ENCODE measurements at places on chromosomes 7 and 10.

- DNase-seq: no peak
Observed at GRCh38 chr10:113047963-113048781, 98.1 kb downstream of the TCF7L2 start.

GRCh38 chr10:88582411-88582805 is 710 bp downstream of the RNLS start:
- no peak for DNase-seq

DNA sequence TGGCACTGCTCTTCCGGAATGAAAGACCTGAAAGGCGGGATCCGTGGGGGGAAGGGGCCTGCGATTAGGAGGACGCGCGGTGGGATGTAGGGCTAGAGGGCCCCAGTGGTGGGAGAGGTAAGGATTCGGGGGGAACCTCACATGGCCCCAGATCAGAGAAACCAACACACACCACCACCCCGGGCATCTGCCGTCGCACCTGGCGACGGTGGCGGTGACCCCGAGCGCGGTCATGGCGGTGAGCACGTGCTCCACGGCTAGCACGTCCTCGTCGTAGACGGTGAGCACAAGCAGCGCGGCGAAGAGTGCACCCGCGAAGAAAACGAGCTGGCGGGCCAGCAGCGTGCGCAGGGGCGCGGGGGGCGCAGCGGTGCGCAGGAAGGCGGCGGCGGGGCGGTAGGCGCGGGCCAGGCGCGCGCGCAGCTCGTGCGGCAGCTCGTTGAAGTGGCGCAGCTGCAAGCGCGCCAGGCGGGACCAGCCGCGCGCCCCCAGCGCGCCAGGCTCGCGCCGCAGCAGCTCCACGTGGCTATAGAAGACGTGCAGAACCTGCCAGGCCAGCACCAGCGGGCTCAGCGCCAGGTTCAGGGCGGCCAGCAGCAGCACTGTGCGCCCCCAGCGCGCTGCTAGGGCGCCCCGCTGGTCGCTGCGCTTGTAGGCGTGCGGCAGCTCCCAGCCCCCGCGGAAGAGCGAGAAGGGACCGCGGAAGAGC is 5.7 kb downstream of the ATG9B start:
- peak; percentile 45 for DNase-seq

- DNase-seq: no peak
Observed at GRCh38 chr7:101428093-101428866, 65.6 kb downstream of the COL26A1 start.

GRCh38 chr7:138649506-138649905 is 51.7 kb downstream of the SVOPL start:
- no peak for DNase-seq

DNA sequence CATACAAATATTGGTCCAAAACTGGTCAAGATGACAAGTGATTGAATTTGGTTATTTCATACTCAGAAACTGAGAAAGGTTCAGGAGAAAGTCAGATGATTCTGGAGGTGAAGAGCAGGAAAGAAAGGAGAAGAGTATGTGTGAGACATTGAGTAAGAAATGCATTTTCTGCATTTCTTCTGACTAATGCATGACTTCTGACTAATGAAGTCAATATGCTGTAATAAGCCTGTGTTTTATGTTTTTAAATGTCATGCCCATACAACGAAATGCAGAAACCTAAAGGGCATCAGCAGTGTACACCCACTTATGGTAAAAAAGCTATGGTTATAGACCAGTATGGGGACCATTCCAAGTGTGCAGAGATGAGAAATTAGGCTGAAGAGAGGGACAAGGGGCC is 1227.8 kb upstream of the SORCS1 start:
- no peak for DNase-seq

DNA sequence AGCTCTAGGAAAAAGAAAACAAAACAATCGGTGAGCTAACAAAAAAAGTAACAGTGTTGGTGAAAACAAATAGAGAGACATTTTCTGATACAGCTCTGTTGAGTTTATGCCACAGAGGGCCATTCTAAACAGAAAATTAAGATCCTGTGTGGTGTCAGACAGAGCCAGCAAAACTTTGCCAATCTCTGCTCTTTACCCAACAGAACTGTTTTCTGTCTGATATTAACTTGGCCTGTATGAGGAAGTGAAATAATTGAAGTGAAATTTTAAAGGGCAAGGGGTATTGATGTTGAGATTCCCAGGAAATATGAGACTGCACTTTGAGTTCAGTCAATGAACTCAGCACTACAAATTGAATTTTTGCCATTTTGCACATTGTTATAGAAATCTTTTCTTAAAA is 101.0 kb downstream of the AOAH start:
- no peak for DNase-seq

- no peak for DNase-seq
Observed at GRCh38 chr10:114375047-114375446, 29.3 kb downstream of the AFAP1L2 start.

GRCh38 chr7:4468320-4469102 is 213.6 kb upstream of the FOXK1 start:
- DNase-seq: no peak

DNA sequence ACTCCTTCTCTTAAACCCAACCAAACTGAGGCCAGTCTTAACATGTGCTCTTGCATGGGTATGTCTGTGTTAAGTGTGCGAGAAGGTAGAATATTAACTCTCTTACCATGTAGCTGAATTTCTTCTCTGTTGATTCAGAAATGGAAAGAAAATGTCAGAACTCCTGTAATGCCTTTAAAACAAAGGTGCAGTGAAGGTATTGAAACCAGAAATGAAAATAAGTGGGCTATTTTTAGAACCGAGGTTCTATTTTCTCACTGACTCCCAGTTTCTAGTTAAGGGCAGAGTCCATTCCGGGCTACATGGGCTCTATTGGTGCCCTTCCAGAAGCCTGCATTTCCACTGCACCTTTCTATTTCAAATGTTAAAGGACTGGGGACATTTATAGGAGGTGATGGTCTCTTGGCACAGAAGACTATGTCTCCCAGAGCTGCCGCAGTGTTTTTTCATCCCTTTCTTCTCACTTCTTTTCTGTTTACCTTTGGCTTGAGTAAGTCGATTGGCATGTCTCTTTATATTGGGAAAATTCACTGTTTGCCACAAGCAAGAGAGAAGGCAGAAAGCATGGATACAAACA is 174.9 kb downstream of the LRMDA start:
- DNase-seq: no peak

GRCh38 chr7:5636446-5636835 is 145.0 kb downstream of the RNF216 start:
- DNase-seq: no peak

GRCh38 chr10:77598606-77599005 is 39.0 kb downstream of the KCNMA1 start:
- DNase-seq: no peak

- DNase-seq: no peak
Observed at GRCh38 chr10:58942724-58943123, 233.7 kb upstream of the PHYHIPL start.

GRCh38 chr10:97466755-97467154 is 20.8 kb downstream of the ZDHHC16 start:
- DNase-seq: no peak

- DNase-seq: no peak
Observed at GRCh38 chr10:34364253-34365037, 450.7 kb downstream of the PARD3 start.

DNA sequence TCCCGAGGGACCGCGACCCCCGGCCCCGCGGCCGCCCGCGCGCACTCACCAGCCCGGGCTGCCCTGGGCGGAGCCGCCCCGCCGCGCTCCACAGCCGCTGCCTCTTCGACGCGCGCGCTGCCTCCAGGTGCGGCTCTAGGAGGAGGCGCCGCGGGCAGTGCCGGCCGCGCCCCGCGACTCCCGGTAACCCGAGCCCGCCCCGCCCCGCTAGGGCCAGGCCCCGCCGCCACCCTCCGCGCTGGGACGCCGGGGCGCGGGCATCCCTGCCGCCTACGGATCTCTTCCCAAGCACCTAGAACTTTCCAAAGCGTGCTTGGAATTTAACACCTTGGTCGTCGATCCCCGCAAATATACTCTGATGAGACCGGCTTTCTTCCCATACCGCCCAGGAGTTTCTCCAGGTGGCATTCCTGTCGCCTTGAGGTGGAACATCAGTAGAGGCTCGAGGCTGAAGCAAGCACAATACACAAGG is at the start of gene SLC26A5:
Gene SLC26A5, minus strand, starts transcription at position 159 of the 472 bp plus-strand sequence. CDS start 24,693 bp downstream, outside the sequence.
- DNase-seq: no peak

- peak; percentile 38 for DNase-seq
Observed at GRCh38 chr7:604884-605531, 85.4 kb upstream of the PDGFA start.

DNA sequence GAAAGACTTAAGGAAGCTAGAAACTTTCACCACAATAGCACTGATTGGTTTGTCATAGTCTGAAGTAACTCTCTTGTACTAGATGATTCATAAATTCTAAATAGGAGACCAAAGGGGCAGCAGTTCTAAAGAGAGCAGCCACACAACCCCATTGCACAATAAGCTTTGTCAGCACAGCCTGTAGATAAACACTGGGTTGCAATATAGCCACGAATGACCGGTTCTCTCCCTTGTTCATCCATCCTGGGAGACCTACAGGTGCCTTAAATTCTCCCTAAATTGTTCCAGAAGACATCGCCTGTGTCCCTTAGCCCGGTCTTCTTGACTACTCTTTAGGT is 167.0 kb downstream of the SNX13 start:
- DNase-seq: no peak

GRCh38 chr10:67519434-67519833 is 176.6 kb downstream of the CTNNA3 start:
- DNase-seq: no peak

- peak; percentile 13 for DNase-seq
Observed at GRCh38 chr7:101632641-101633040, 3.5 kb upstream of the MYL10 start.

- no peak for DNase-seq
Observed at GRCh38 chr7:116978006-116978405, 24.7 kb downstream of the ST7 start.

- no peak for DNase-seq
Observed at GRCh38 chr7:25664593-25664992, 436.3 kb upstream of the NPVF start.

GRCh38 chr10:89644691-89644966 is 413 bp downstream of the PANK1 start:
- no peak for DNase-seq

GRCh38 chr10:21493784-21494183 is 31.7 kb downstream of the SKIDA1 start:
- DNase-seq: no peak

DNA sequence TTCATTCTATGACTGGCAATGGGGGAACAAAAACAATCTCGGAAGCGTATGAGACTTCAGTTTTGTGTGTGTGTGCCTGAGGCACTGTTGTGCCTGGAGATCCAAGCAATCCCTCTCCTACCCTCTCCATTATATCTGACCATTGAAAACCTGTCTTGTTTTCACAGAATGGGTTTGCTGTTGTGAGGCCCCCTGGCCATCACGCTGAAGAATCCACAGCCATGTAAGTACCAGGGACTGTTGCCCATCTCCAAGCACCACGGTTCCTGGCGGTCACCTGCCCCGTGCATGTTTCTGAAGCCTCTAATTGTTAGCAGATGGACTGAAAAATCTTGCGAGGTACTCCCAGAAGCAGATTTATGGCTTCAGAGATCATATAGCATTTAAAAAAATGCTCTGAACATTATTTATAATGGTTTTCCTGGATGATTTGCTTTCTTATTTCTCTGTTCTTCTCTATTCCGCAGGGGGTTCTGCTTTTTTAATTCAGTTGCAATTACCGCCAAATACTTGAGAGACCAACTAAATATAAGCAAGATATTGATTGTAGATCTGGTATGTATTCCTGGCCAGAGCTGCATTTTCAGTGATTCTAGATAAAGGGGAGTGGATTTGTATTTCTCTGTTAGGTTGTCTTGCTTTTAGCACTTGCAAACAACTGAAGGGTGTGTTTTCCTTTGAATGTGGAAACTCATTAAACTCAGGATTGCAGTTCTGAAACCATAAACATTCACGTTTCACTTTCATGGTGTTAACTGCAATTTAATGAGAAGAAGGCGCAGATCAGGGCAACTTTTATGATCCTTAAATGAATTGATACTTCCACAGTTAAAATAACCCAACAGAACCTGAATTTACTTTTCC is 288.2 kb downstream of the TWIST1 start:
- no peak for DNase-seq

GRCh38 chr10:132700156-132701098 is 85.5 kb downstream of the NKX6-2 start:
- no peak for DNase-seq

DNA sequence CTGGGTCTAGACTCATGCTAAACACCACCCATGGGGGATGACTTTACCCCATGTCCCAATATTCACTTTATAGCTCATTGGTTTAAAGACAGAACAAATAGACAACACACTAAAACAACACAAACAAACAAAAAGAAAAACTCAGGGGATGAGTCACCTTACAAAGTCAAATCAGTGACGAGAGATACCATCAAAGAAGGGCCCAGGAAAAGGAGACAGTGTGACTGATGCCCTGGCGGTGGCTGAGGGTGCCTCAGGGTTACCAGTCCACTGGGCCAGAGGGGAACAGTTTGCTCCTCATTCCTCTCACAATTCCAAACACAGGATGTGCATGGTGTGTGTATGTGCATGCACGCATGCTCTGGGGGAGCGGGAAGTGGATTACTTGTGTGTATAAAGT is 171.3 kb upstream of the PRKCQ start:
- no peak for DNase-seq

DNA sequence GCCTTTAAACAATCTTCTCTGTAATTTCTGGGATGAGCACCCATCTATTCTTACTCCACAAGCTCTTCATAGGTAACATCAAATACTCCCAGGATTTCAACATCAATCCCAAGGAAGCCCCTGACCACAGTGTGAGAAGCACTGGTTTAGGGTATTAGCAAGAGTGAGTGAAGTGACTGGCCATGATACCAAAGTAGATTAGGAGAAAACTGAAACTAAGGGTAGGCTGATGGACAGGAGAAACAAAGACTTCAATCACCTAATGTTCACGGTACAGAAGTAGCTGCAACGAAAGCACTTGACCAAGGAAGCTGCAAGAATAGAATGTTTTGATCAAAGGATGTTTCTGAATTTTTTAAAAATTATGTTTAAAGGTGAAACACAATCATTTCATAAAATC is 49.8 kb downstream of the LMBR1 start:
- no peak for DNase-seq

Measured in stimulated activated CD4-positive, alpha-beta T cell treated with anti-CD3 and anti-CD28 coated beads, Interleukin-1b, Interleukin-23, amount 100 ng/mL, for 48 hours (primary cell).